ENCODE measurements at places on chromosomes 12 and 14.
A peak's percentile ranks its signal among the peaks of the same experiment; 100 is the strongest.

DNA sequence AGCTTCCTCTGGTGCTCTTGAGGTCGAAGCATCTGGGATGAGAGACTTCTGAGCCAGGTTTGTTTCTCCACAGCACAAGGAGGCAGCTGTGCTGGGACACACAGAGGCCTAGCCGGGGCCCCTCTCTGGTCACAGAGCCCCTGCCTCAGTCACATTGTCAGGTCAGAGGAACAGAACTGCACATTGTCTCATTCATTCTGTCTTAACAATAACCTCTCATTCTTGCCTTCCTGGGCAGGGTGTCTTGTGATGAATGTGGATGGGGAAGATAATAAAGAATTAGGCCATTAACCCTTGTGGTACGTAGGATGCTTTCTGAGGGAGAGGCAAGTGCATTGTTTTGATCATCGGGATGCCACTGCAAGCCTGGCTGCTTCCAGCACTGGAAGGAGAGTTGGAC, 29.8 kb downstream of the FNTB start:
- no peak for DNase-seq

DNA sequence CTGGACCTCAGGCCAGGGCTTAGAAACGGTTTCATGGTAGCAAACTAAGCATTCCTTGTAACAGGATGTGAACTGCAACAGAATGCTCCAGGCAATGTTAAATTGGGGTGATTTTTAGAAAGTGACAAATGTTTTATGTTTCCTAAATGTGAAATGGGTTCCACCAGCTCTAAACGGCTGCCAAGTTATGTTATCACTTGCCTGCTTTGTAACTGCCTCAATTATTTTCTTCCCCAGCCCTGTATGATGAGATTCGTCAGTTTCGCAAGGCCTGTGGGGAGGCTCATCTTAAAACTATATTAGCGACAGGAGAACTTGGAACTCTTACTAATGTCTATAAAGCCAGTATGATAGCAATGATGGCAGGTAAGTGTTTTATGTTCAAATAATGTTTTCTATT, 70.9 kb downstream of the DERA start:
- no peak for DNase-seq

DNA sequence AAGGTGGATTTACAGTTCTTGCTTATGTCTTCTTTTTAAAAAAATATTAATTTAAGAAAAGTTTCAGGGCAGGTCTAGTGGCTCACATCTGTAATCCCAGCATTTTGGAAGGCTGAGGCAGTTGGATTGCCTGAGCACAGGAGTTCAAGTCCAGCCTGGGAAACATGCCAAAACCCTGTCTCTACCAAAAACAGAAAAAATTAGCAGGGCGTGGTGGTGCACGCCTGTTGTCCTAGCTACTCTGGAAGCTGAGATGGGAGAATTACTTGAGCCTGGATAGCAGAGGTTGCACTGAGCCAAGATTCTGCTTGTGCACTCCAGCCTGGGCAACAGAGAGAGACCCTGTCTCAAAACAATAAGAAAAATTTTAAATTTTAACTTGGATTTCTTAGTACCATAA, 5.4 kb upstream of the TAS2R46 start:
- no peak for DNase-seq

- peak; percentile 92 for DNase-seq
Measured at GRCh38 chr12:124716208-124717130, 147.2 kb downstream of the SCARB1 start.

- DNase-seq, result no peak
Measured at GRCh38 chr14:32629236-32629635, 300.1 kb downstream of the AKAP6 start.

GRCh38 chr12:51529651-51529970, 61.4 kb upstream of the SCN8A start:
- no peak for DNase-seq

DNA sequence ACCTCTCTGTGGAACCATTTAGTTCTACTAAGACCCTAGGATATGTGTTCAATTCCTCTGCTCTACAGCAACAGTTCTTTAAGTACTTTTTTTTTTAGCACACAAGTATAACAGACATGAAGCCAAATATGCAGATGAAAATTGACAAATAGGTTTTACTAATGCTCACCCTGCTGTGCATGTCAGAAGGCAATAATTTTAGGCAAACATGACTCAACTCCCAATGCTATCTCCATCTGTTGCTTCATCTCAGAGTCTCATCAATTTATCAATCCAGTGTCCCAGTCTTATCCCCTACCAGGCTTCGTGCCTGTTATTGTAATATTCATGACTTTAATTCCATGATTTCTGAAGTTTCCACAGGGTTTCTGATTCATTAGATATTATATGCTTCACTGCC, 57.7 kb downstream of the DBX2 start:
- DNase-seq, result no peak

GRCh38 chr14:51922624-51923023, 62.2 kb downstream of the GNG2 start:
- no peak for DNase-seq

GRCh38 chr12:24133384-24133783, 183.9 kb upstream of the SOX5 start:
- DNase-seq, result no peak

DNA sequence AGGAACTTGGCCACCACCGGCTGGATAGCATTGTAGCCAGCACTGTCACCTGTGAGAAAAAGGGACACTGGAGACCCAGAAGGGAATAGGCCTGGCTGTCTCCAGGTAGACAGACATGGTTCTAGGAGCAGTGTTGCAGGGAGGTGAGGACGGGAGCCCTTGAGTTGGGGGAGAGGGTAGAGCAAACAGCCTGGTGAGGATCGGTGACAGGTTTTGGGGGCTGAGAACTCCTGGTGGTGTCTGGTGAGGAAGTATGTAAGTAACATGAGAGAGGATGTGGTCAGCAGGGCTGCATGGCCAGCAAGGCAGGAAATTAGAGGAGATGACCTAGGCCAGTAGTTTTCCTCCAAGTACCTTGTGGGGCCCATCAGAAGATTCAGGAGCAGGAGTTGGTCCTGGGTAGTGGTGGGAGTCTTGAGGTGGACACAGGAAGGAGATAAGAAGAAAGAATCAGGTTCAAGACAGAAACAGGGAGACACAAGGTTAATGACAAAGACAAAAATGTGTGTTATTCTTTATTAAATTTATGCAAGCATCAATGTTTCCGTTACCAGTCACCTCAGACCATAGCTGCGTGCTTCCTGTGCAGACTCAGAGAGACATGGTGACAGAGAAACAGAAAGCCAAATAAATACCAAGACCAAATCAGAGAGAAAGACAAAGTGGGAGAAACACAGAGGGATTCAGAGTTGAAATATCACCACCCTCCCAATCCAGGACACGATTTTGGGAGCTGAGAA, at the start of gene ARHGAP9:
ARHGAP9 (minus strand) TSS at position 491 of the 740 bp plus-strand sequence; CDS start at position 31, 460 bp downstream.
- peak; percentile 49 for DNase-seq

- DNase-seq, result no peak
Measured at GRCh38 chr14:103332143-103332919, 1.7 kb upstream of the EIF5 start.

DNA sequence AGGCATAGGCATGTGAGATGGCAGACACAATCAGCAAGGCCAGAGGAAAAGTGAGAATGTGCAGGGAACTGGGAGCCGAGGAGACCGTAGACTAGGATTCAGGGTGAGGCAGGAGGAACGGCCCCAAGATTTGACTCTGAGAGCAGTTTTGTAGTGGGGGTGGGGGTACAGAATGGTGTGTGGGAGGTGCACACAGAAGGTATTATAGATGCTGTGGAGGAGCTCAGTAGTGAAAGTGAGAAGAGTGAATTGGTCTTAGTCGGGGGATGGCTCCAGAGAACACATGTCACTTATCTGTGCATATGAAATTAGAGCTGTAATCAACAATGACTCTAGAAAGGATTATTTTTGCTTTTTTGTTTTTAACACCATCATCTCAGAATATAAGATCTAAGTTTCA, 11.9 kb downstream of the ZNF664 start:
- DNase-seq, result no peak

DNA sequence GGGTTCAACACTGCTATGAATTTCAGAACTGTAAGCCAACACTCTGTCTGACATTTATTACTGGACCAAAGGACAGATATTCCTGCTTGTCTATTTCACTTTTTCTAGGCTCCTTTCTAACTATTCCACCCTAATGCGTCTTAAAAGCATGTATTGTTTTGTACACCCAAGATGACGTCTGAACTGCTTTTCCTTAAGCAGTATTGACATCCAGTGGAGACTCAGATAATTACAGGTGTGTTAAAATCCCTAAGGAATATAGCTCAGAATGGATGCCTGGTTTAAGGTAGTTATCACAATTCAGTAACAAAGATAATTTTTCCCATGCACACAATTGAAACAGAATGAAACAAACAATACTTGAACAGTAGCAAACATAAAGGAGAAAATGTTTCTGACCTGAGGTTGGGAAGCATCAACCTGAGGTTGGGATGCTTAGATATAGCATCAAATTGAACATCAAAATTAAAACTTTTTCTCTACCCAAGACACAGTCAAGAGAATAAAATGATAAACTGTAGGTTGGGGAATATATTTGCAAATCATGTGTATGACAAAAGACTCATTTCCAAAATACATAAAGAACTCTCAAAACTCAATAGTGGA, 93.7 kb upstream of the PTPRR start:
- DNase-seq, result no peak

- DNase-seq, result no peak
Measured at GRCh38 chr14:45902241-45902640, 649.2 kb upstream of the MIS18BP1 start.

DNA sequence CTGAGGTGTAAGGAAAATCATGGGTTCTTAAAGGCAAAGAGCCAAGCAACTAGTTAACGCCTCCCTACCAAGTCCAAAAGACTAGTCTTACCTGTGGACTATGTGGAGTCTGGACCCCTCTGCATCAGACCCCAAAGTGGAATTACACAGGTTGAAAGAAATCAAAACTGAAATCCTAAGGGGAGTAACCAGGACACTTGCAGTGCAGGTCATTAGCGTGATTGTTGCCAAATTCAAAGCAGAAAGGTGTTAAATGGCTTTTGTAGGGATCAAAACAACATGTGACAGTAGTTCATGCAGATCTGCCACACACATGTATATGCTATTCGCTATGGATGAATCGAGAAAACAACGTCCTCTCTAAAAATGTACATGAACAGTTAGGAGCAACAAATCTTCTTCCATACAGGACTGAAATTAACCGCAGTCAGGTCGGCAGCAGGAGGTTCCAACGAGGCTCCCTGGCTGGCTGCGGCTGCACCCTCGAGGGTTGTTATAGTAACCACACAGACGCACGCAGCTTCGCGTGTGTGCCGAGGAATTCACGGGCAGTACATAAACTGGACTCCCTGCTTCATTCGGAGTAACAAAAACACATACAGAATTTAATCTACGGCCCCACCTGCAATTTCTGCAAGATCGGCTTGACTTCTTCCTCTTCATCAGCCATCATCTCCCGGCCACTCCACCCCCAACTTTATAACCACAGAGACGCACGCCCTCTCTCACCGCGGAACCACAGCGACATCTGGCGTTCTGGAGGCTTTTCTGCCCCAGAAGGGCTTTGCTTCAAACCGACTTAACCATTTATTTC, at the start of gene TTC5:
TTC5 (minus strand) TSS at position 687 of the 814 bp plus-strand sequence; CDS start at position 673, 14 bp downstream.
- peak; percentile 88 for DNase-seq

DNA sequence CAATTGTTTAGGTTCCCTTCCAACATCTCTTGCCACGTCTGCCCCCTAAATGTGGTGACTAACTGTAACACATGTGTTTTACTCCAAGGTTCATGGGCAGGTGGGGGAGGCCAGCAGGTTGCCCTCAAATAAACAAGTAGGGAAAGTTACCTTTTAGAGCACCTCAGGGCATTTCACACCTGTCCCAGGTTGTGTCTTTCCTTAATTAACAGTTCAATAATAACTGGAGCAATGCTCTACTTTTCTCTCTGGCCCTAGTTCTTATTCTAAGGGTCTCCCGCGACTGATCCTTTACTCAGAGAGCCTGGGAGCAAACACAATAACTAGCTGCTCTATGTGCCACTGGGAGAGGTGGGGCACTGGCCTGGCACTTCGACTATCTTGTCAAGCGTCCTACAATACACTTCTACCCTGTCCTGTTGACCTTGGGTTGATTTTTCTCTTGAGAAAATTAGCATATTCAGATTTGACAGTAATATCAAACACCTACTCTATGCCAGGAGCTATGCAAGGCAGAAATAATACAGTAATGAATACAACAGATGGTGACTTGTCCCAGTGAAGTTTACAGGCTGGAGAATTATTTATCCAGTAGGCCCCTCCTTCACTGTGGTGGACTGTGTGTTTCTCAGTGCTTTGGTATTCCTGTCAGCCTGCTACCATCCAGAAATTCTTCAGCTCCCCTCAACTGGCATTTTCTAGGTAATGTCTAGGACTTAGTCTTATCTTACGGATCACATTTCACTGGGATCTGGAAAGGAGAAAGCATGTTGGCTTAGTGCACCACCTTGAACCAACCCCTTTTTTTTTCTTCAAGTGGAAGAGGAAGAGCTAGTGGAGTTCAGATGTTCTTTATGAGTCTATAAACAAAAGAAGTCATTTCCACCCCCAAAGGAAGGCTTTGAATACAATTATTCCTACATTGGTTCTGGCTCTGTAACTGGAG, 202.6 kb downstream of the CRADD start:
- DNase-seq, result no peak

DNA sequence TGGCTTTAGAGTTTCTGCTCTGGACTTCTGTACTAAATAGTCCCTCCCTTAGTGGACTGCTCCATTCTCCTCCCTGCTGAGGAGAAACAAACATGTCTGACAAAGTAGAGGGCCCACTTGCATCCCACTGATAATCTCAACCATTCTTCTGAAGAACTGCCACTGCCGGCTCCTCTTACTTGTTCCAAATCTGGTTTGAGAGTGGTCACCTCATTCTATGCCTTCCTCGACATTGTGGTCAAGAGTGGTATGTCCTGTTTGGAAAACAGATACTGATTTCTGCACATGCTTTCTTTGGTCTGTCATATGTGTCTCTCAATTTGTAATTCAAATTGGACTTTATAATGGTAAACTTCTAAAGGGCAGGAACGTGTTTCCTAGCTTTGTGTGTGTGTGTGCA, 36.3 kb upstream of the PLEKHA5 start:
- no peak for DNase-seq

GRCh38 chr14:94180655-94181271, 6.6 kb downstream of the PPP4R4 start:
- DNase-seq, result no peak

GRCh38 chr12:106918746-106919145, 37.0 kb upstream of the TMEM263 start:
- DNase-seq, result no peak

DNA sequence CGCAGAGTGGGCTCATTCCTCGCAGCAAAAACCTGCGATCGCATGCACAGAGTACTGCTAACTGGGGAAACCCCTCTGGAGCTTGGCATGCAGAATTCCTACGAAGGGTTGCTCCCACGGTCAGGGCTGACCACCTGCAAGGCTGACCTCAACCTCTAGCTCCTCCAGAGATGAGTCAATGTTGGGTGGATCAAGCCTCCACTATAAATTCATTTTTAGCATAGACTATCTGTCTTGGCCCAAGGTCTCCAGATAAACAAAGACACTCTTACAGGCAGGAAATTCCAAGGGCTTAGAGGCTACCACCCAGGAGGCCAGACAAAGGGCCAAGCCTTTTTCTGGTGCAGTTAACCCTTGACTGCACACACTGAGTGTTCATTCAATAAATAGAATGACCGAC, 296.5 kb downstream of the TMEM132D start:
- no peak for DNase-seq
